Naive thymus-derived CD8-positive, alpha-beta T cell (primary cell): ENCODE measurements at places on chromosomes 12 and 14.

DNA sequence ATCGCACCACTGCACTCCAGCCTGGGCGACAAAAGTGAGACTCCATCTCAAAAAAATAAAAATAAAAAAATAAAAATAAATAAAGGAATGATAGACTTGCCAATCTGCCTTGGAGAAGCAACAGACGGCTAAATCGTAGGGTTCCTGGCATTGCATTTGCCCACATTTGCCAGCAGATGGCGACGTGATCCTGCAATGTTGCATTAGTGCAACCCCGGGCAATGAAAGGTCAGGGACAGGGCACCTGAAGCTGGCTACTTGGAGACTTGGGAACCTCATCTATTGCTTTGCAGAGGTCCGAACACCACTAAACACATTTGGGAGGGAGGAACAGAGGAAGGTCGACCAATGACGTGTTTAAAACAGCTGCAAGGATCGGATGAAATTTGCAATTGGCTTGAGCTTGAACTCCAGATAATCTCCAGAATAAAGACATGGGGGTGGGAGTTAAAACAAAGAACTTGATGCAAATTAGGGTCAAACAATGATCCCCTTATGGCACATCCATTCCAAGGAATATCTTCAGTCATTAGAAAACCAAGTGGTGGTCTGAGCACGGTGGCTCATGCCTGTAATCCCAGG lies 34.6 kb downstream of the SPRING1 start:
- DNase-seq, result peak; percentile 40

GRCh38 chr14:67722293-67722692 lies 20.6 kb downstream of the RDH12 start:
- no peak for DNase-seq

- no peak for DNase-seq
Measured at GRCh38 chr14:88191605-88192004, 131.5 kb downstream of the KCNK10 start.

DNA sequence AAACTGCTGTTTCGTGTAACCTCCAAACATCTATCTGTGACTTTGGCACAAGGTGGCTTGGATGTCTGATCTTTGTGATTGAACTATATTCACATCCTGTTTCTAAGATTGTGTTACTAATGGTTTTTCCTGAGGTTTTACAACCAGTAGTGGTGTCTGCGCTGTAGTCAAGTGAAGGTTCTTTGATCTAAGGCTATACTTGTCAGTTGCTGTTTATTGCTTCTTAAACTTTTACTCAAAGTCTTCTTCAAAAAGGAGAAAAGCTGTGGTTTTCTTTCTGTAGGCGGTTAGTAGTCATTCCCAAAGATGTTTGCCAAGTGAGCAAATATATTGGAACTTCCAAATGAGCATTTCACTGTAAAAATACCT lies 12.3 kb upstream of the CALM1 start:
- DNase-seq, result peak; percentile 84

GRCh38 chr12:51409846-51410245 lies 14.8 kb upstream of the SLC4A8 start:
- no peak for DNase-seq

- DNase-seq, result no peak
Measured at GRCh38 chr12:69679119-69679518, 20.0 kb downstream of the BEST3 start.

GRCh38 chr12:28937196-28937595 lies 211.9 kb upstream of the FAR2 start:
- no peak for DNase-seq

- no peak for DNase-seq
Measured at GRCh38 chr14:96407935-96408570, 16.1 kb downstream of the AK7 start.

GRCh38 chr12:122276242-122276641 lies 9.9 kb upstream of the VPS33A start:
- no peak for DNase-seq

DNA sequence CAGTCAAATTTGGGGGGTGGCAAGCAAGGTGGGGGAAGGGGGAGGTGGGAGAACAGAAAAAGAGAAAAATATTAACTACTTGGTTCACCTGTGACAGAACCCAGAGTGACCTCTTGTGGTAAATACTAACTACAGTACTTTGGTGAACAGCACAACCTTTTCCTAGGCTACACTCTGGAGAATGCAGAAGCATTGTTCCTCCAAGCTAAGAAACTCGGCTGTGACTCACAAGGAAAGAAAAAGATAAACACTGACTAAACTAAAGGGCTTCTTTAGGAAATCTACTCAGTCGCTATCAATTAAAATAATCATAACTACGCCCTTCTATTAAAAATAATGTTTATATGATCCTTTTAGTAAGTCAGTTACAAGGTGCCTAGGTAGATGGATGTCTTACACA lies 5.4 kb downstream of the KCNH5 start:
- no peak for DNase-seq

DNA sequence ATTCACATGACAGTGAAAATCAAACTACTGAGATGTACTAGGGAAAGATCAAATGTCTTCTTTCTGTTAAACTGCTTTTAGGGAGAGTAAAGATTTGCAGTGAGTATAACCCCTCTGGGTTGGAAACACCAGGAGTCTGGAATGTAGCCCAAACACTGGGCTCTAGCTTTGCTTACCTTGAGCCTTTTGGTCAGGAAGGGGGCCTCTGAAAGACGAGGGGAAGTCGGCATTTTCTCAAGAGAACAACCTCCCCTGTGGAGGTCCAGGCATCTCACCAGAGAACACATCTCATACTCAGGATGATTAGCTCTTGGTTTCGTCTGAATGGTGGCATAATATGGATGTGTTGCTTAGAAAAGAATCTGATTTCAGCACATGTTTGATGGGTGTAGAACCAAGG lies 169.0 kb downstream of the ZFP36L1 start:
- no peak for DNase-seq

GRCh38 chr14:52011523-52011922 lies 22.2 kb downstream of the RTRAF start:
- no peak for DNase-seq

GRCh38 chr12:1974812-1975211 lies 29.4 kb downstream of the DCP1B start:
- no peak for DNase-seq

DNA sequence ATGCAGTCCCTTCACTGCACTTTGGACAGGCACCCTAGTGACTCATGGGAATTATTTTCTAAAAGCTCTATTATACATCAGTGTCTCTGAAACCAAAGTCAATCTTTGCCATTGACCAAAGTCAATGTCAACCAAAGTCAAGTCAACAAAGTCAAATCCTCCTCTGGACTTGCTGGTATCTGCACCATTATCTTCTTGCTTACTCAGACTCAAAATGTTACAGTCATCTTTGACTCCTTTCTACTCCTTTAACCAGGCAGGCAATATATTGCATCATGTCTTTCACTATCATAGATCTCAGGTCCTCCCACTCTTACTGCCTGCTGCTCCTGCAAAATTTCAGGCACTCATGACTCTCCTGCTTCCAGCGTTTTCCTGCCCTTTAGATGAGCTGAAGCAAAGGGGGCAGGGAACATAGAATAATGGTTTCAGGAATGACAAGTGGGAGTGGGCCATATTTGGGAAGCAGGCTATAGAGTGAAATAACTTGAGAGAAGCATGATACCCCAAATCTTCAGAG lies 39.2 kb downstream of the IGF1 start:
- DNase-seq, result no peak

DNA sequence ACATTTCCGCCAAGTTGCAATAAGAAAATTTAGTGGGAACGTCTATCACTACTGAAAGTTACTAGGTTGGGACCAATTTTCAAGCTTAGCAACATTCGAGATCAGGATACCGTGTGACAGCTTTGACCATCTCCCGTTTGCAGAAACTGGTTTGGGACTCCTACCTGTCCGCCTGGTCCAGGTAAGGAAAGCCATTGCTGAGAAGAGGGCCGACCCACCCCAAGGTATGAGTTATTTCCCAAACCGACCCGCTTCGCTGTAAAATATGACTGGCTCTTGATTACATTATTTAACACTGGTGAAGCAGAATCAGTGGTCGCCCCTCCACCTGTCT lies 271 bp downstream of the DNAI7 start:
- no peak for DNase-seq

DNA sequence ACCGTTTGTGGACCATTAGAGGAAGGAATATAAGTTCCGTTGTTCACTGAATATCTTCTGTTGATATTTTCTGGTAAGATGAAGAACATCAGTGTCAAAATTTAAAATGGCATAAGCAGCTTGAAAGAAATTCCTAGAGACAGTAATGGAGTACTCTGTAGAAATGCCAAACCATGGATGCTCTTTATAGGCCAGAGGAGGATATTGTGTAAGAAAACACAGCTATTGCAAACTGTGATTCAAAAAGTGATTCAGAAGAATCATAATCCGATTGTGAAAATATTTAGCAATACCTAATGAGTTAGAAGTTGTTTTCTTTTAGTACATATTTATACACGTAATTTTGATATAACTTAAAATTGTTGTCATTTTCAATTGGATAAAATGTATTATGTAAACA lies 102.8 kb downstream of the SLC16A7 start:
- DNase-seq, result no peak

DNA sequence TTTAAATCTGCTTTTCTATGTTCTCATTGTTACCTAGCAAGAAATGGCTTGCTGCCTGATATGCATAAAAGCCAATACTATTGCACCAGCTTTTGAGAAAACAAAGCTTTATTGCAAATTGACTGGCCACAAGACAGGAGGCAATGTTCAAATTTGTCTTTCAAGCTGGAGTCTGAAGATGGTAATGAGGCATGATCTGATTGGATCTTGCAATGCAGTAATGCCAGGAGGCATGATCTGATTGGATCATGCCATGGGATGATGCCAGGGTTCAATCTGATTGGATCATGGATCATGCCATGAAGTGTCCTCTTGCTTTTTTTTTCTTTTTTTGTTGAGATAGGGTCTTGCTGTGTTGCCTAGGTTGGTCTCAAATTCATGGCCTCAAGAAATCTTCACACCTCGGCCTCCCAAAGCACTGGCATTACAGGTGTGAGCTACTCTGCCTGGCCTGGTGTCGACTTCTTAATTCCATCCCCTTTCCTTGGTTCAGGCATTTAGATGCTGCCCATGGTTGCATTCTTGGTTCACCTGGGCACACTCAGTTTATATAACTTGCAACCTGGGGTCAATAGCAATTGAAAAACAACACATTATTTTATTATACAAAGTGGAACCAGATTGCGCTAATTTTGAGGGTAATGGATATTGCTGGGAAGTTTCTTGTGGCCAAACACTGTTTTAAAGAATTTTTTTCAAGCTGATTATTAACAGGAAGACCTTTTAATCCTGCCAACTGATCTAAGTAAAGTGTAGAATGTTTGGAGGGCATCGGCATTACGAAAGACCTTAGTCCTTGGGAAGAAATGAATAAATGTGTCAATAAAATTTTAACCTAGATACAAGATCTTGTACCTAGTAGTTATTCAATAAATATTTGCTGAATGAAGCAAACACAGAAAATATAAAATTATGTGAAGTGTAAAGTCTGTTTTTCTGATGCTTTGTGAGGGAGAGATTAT lies 38.8 kb downstream of the HSD17B6 start:
- no peak for DNase-seq

GRCh38 chr12:57224973-57225679 lies 4.4 kb upstream of the SHMT2 start:
- DNase-seq, result peak; percentile 72

GRCh38 chr14:104735830-104736642 lies 12.0 kb downstream of the ADSS1 start:
- no peak for DNase-seq

DNA sequence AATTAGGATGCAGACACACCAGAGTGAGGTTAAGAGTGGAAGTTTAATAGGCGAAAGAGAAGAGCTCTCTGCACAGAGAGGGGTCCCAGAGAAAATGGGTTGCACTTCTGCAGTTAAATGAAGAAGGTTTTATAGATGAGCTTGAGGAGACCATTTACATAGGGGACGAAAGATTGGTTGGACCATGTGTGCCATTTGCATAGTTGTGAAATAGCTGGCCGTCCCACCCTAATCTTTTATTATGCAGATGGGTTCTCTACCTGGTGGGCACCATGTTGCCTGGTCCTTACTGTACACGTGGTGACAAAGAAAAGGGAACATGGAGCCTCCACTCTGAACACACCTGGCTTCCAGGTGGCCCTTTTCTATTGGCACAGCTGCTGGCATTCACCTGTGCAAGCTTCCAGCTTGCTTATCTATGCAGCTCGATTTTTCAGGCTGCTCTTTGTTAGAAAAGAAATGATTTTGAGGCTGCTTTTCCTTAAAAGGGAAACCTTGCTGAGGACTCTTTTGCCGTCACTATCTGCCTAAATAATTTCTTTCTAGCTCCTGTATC lies 67.1 kb upstream of the SRSF5 start:
- DNase-seq, result no peak

DNA sequence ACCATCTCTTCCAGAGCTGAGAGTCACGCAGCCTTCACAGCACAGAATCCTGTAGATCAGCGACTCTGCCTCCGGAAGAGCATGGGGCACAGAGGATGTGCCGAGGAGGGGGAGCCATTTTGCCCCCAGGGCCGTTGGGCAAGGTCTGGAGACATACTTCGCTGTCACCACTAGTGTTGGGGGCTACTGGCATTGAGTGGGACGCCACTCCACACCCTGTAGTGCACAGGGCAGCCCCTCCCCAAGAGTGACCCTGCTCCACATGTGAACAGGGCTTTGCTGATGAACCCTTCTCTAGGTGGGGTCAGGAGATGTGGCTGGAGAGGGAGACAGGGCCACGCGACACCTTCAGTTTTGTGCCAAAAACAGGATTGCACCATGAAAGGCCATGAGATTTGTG lies 6.0 kb downstream of the GLT1D1 start:
- no peak for DNase-seq

DNA sequence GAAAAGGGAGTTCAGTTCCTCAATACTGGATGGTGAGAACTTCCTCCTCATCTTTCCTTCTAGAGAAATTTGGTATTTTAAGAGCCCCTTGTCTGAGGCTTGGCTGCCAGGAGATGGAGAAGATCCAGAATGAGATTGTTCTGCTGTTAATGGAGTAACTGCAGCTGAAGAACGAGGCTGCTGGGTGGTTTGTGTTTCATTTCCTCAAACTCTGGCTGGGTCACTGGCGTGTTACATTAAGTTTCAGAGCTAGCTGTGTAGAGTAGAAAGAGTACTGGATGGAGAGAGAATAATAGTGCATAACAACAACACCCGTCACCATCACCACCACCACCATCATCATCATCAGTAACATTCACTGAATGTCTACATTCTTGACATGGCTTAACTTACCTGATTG lies 325.0 kb upstream of the TBX3 start:
- DNase-seq, result no peak

DNA sequence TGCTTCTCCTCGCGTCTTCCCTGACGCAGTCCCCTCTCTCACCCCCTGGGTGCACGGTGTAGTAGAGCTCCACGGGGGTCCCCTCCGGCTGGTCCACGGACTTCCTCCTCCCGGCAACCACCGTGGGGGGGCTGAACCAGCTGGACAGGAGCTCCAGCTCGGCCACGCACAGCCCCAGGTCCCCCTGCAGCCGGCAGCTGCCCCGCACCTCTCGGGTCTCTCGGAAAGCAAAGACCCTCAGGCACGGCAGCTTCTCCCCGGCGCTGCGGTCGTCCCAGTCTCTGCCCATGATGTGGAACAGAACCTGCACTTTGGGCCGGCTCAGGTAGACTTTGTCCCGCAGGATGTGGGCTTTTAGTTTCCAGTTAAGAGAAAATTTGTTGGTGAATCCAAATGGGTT lies 203.8 kb downstream of the TMEM132D start:
- no peak for DNase-seq
